ENCODE measurements at places on chromosomes 2 and 18.
A peak's percentile ranks its signal among the peaks of the same experiment; 100 is the strongest.

DNA sequence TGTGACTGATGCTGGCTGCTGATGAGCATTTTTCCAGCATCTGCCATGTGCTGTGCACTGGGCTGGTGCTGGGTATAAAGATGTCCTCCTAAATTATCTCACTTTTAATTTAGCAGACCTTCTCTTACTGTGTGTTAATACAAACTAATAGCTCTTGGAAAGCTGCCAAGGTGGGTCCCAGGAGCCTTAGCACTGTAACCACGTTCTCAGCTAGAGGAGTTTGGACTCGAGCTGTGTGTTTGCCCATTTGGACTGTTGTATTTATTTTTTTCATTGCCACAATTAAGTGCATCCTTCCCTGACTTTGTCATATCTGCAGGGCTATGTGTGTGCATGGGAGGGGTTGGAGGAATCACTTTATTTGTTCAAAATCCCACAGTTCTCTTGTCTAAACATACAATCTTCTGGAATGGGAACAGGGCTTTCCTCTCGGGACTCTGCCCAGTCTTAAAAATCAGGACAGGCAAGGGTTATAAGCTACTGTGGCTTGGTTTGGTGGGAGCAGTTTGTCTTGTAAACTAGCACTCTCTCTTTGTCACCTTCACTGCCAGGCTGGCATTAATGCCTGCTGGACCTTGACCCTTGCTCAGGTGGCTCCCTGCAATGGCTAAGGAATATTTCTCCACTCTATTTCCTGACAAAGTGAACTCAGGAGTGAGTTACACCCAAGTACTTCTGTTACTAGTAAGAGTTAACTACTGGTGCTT is 129.7 kb upstream of the MGAT5 start:
- DNase-seq = no peak

DNA sequence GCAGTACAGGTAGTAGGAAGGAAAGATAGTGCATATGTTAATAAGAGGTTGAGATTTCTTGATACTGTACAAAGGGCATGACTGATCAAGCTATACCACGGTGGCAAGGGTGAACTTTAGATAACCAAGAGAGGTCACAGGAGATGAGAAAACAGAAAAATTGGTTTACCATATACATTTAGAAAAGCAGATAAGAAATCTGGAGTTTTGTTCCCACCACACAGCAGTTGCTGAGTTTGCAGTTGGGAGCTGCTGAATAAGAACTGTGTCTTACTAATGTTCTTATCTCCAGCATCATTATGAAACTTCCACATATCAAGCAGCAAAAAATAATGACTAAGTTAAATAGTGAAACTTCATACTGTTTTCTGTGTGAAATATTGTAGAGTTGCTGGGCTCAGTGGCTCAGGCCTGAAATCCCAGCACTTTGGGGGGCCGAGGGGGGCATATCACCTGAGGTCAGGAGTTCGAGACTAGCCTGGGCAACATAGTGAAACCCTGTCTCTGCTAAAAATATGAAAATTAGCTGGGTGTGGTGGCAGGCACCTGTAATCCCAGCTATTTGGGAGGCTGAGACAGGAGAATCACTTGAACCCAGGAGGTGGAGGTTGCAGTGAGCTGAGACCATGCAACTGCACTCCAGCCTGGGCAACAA is 12.0 kb upstream of the IMPACT start:
- no peak for DNase-seq

- peak; percentile 83 for DNase-seq
These were observed at the start of gene TWSG1 for GRCh38 chr18:9334329-9334972. TSS of gene TWSG1 (plus strand) at chr18:9334773. CDS start at chr18:9337230, 2,457 bp downstream.

GRCh38 chr2:43848214-43848613 is 9.4 kb downstream of the ABCG8 start:
- DNase-seq = no peak

- no peak for DNase-seq
These were observed 125.9 kb downstream of the NFATC1 start for GRCh38 chr18:79521416-79522205.

GRCh38 chr2:77363277-77363676 is 158.9 kb downstream of the LRRTM4 start:
- DNase-seq = no peak

- no peak for DNase-seq
These were observed 286.0 kb downstream of the TRIB2 start for GRCh38 chr2:13002536-13003331.

GRCh38 chr2:109523121-109523520 is 90.6 kb downstream of the SEPTIN10 start:
- no peak for DNase-seq

DNA sequence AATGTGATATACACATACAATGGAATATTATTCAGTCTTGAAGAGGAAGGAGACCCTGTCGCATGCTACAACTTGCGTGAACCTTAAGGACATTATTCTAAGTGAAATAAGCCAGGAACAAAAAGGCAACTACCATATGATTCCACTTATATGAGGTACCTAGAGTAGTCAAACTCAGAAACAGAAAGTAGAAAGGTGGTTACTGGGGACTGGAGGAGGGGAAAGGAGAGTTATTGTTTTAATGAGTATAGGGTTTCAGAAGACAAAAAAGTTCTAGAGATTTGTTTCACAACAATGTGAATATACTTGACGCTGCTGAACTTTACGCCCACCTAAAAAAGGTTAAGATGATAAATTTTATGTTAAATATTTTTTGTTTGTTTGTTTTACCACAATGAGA is 47.0 kb downstream of the CXCR4 start:
- no peak for DNase-seq

- DNase-seq = no peak
These were observed 203.5 kb downstream of the MBD2 start for GRCh38 chr18:54020966-54021365.

DNA sequence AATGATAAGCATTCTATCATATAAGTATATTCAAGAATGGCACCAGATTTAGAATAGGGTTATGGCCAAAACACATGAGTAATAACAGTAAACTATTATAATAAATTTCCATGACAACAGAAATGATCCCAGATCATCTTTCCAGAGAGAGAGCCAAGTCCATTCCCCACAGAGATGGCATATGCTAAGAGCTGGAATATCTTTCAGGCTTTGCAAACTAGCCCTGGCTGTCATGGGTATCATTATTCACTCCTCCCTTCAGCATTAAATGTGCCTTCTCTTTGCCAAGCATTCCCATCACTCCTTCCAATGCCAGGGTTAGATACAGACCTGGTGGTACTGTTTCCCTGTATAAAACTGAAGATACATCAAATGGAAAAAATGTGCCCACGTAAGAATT is 10.9 kb downstream of the FEZ2 start:
- DNase-seq = no peak

DNA sequence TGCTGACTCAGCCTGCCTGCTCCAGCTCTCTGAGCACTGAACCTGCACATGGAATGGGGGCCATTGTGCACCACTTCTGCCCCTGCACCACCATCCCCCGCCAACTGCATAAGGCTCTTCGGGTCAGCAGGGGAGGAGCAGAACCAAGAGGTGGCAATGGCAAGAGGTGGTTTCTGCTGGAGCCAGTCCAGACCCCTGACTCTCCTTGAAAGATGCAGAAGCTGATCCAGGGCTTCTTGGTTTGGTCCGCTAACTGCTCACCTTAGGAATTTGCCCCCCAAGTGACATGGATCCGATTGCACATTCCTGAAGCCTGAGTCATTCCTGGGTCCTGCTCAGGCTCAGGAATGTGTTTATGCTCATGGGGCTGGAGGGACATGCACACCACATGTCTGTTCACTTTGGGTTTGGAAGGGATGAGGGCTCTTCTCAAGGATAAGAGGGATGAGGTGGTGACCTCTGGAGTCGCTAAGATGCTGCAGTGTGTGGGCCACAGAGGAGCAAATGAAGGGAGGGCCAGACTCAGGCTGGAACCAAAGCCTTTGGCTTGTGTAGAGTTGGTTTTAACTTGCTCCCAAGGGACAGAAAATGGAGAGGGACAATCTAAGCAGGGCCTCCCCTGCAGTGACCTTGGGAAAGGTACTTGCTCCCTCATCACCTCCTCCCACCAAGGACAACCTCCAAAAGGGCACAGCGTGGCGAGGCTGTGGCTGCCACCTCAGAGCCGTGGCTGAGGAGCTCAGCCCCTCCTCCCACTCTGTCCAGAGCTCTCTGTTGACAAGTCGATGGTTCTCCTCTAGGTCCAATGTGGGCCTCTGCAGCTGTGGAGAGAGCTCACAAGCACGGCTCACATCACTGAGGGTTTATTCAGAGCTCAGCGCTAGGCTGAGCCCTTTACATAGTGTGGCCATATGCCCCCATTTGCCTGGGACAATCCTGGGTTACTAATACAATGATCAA is 66.2 kb downstream of the HS1BP3 start:
- DNase-seq = no peak

DNA sequence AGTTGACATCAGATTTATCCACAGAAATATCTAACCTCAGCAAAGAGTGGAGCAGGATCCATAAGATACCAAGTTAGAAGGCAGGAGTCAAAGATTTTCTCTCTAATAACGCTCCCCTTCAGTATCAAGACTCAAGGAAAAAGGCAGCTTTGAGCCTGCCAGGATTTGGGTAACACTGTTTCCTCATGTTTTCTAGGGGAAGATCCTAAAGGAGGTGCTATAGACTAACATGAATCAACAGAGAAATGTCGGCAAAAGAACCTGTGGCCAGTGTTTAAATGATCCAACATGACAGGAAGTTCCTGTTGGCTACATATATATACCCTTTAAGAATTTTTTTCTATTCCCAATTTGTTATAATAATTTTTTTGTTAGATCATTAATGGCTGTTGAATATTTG is 402.3 kb downstream of the TGIF1 start:
- DNase-seq = no peak

DNA sequence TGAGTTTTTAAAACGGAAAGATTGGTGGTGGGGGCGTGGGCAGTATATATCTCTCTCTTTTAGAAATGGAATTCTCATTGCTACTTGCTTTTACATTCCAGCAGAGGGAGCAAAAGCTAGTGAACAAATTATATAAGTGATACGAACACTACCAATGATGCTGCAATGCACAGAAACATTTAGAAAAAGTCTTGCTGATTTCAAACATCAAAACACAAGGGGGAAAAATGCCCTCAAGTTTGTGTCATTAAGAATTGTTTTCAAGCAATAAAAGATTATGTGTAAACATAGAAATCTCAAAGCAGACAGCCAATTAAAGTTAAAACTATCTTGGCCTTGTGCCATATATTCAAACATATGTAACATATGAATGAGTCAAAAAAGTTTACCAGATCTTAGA is 296.3 kb upstream of the KCNJ3 start:
- no peak for DNase-seq

- DNase-seq = no peak
These were observed 78.2 kb downstream of the UBE2E3 start for GRCh38 chr2:181058378-181059269.

DNA sequence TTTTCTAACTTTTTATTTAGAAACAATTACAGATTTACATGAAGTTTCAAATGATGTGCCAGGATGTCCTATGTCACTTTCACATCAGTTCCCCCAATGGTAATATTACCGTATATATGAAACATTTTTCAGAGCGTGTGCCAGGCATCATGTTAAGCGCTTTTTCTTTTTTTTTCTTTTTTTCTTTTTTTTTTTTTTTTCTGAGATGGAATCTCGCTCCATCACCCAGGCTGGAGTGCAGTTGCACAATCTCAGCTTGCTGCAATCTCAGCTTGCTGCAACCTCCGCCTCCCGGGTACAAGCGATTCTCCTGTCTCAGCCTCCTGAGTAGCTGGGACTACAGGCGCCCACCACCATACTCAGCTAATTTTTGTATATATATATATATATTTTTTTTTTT is 5.6 kb upstream of the PPP4R1 start:
- no peak for DNase-seq

- DNase-seq = no peak
These were observed 190.1 kb downstream of the LRP1B start for GRCh38 chr2:141940709-141941108.

- DNase-seq = no peak
These were observed 335.8 kb downstream of the RAD51AP2 start for GRCh38 chr2:17182399-17182798.

DNA sequence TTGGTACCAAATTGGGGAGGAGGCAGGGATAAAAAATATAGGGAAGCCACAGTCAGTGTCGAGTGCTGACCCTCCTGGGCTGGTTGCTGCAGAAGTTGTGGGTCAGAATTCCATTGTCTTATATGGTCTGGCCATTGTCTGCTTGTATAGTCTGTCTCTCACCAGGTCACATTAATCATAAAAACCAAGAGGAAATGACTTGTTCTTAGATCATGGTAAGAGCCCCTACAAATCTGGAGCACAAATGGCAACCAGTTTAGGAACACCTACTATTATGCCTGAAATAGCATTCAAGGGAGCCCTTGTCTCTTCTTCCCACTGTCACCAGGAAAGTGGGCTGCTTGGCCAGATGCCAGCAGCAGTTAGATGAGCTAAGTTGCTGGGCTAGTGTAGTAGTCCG is 119.7 kb upstream of the RMP24 start:
- no peak for DNase-seq

GRCh38 chr2:184927040-184927439 is 328.7 kb downstream of the ZNF804A start:
- no peak for DNase-seq

- no peak for DNase-seq
These were observed 60.3 kb upstream of the AGPS start for GRCh38 chr2:177332026-177332991.

DNA sequence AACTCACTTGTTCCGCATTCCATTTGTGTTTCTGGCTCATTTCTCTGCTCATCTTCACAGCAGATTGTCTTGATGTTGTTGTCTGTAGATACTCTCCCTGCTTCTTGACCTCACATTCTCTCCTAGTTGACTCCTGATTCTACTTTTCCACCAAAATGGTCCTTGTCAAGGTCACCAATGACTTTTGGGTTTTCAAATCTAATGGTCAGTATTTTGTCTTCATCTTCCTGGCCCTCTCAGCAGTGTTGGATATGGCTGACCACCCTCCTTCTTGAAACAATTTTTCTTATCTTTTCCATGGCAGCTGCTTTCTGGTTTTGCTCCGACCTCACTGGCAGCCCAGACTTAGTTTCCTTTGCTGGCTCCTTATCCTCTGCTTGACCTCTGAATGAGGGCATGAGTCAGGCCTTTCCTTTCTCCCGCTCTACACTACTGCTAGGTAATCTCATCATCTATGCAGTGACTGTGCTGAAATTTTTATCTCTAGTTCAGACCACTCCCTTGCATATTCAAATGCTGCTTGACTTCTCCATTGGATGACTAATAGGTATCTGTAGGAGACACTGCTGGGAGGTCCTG is 386.6 kb upstream of the SPRED2 start:
- no peak for DNase-seq

- DNase-seq = no peak
These were observed 332.5 kb downstream of the PID1 start for GRCh38 chr2:228938629-228939028.

GRCh38 chr18:62716619-62717168 is 1.4 kb downstream of the PHLPP1 start:
- DNase-seq = peak; percentile 34

GRCh38 chr2:68837861-68838341 is 33.3 kb downstream of the BMP10 start:
- no peak for DNase-seq

- DNase-seq = no peak
These were observed 202 bp downstream of the MCEE start for GRCh38 chr2:71129902-71130151.

DNA sequence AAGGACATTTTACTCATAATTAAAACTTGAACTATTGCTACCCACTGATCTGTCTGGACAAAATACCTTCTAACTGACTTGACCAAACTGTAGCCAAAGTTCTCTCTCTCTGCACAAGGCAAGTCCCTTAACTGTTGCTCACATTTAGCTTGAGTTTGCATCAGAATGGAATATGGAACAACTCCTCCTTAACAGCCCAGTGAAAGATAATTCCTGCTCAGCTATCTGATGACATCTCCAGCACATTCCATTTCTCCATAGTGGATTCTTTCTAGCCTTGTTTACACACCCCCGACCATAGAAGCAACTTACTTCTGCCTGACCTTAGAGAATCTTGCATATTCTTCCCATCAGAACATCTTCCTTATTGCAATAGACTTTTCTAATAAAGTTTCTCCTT is 317.2 kb upstream of the CDH2 start:
- no peak for DNase-seq

Data from activated T-helper 1 cell treated with anti-CD3 and anti-CD28 coated beads, Interleukin-2, amount 50 U/mL, for 16 hours (primary cell).